ENCODE measurements at places on chromosomes 7 and 10.

- no peak for DNase-seq
Measured at GRCh38 chr10:44967616-44968015, 8.0 kb downstream of the RASSF4 start.

- no peak for DNase-seq
Measured at GRCh38 chr7:66558660-66559465, 69.8 kb upstream of the KCTD7 start.

- DNase-seq = no peak
Measured at GRCh38 chr7:116249969-116250553, 39.7 kb downstream of the TES start.

- DNase-seq = no peak
Measured at GRCh38 chr10:107740962-107741690, 576.6 kb upstream of the SORCS1 start.

- DNase-seq = no peak
Measured at GRCh38 chr10:58453105-58453504, 59.6 kb upstream of the BICC1 start.

GRCh38 chr10:110462166-110463095 lies 35.3 kb upstream of the DUSP5 start:
- DNase-seq = no peak

- no peak for DNase-seq
Measured at GRCh38 chr10:26517141-26517867, 79.2 kb downstream of the APBB1IP start.

- DNase-seq = no peak
Measured at GRCh38 chr7:155299535-155300202, 2.0 kb downstream of the INSIG1 start.

DNA sequence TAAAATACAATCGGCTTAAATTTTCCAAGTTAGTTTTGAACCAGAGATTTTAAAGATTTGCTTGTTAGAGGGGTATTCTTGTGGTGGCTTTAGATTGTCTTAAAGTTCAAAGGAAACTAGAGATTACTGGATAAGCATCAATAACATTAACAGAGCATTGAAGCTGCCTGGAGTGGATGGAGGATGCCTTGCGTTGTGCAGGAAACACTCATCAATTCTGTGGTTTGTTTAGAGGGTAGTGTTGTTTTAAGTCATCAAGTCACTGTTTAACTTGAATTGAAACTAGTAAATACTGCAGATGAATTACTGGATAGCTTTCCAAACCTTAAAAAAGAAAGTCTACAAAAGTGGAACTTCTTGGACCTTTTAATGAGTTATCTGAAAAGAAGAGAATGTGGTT lies 218.6 kb downstream of the CELF2 start:
- DNase-seq = peak; percentile 38

DNA sequence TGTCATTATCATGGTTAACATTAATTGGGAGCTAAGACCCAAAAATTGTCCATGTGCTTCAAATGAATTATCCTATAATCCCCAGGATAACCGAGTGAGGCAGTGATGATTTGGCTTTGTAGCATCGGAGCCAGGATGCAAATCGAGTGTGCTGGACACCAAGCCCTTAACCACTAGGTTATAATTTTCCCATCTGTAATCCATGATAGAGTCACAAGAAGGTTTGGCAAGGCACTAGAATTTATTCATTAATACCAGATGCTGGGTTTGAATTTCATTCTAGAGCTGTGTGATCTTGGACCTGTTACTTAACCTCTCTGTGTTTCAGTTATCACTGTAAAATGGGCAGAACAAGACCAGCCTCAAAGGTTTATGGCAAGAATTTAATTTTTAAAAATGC lies 21.0 kb upstream of the ITGB1 start:
- DNase-seq = no peak

- DNase-seq = no peak
Measured at GRCh38 chr10:110415809-110416208, 81.9 kb upstream of the DUSP5 start.

GRCh38 chr7:95691464-95691863 lies 80.9 kb upstream of the DYNC1I1 start:
- DNase-seq = no peak

Data from GM06990 (cell line).